CD4-positive, CD25-positive, alpha-beta regulatory T cell (primary cell): ENCODE measurements at places on chromosomes 2 and 18.
A peak's percentile ranks its signal among the peaks of the same experiment; 100 is the strongest.

GRCh38 chr2:232892221-232892620, 22.2 kb downstream of the SNORC start:
- DNase-seq: no peak

GRCh38 chr2:213429516-213429915, 145.3 kb downstream of the SPAG16 start:
- no peak for DNase-seq

- DNase-seq: peak; percentile 20
These were observed 1.4 kb downstream of the DNAJC10 start for GRCh38 chr2:182717416-182717815.

DNA sequence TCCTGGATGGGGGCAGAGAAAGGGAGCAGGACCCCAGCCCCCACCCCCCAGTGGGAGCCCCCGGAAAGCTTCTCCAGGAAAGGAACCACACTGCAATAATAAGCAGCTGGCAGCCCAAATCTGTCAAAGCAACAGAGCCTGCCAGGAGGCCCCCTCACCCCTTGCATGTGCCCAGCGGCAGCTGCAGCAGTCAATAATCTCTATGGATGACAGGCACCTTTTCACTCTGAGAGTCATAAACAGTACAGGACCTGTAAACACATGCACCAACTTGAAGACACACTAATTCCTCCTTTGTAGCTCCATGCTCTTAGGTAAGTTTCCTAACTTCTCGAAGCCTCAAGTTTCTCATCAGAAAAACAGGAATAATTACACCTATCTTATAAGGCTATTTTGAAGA, 26.2 kb upstream of the KDM3A start:
- no peak for DNase-seq

DNA sequence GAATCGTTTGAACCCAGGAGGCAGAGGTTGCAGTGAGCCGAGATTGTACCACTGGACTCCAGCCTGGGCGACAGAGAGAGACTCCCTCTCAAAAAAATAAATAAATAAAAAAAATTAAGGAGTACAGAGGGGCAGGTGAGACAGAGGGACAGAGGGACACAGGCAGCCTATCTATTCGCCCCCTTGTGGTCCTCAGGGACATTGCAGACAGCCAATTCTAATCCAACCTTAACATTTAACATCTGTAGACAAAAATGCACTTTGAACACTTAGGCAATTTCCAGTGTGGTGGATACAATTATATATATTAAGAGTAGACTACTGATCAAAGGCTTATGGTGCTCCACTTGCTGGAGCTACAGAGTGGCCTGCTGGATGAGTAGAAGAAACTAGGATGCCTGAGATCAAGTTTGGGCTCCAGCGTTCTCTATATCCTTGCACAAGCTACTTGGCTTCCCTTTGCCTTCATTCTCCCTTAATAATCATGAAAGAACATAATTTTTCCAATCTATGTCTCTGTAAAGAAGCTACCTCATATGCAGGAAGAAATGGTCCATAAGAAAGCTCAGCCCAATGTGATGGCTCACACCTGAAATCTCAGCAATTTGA, 8.2 kb upstream of the SMARCAL1 start:
- peak; percentile 14 for DNase-seq

- DNase-seq: no peak
These were observed 997.9 kb downstream of the SUCLG1 start for GRCh38 chr2:83461135-83461534.

DNA sequence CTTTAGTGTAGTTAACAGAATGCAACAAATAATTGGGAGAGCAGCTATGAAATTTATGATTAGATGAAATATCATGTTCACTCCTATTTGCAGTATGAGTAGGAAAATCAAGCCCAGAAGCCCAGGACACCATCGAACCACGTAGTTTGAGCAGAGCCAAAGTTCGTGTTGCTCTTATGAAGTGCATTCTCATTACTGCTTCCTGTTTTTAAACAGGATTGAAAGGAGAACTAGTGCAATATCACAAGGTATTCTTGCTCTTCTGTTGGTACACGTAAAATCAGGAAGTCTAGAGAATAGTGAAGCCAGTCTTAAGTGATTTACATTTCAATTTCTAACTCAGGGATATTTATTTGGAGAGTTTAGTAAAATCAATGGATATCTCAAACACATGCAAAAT, 21.1 kb downstream of the ARHGAP15 start:
- DNase-seq: no peak

GRCh38 chr2:224569654-224570053, 15.5 kb downstream of the CUL3 start:
- no peak for DNase-seq
